Endothelial cell of coronary artery (primary cell): ENCODE measurements at places on chromosomes 1 and 21. TPM values are rescaled to one million over a fixed set of nuclear protein-coding genes. Genes with fewer than 3 reads are reported as not detected.

Gene CD1E
- total RNA-seq, result not detected in 2 replicates

Gene PTP4A2
- total RNA-seq, result 262 and 303 TPM in 2 replicates

Gene LCE2C
- total RNA-seq, result not detected in 2 replicates

Gene OR2L8
- total RNA-seq, result not detected in 2 replicates

Gene BGLAP
- total RNA-seq, result 0.19 and 0.27 TPM in 2 replicates

Gene LPAR3
- not detected in 2 replicates for total RNA-seq

Gene AZIN2
- total RNA-seq, result 1.8 and 2.8 TPM in 2 replicates

Gene SERINC2
- 1.8 and 3.6 TPM in 2 replicates for total RNA-seq

Gene OVAAL
- 0.09 TPM in 1 of 2 replicates, not detected in the other for total RNA-seq

Gene GNG12
- 190 and 206 TPM in 2 replicates for total RNA-seq

Gene FNDC5
- total RNA-seq, result 0.19 and 0.27 TPM in 2 replicates

Gene OLIG2
- not detected in 2 replicates for total RNA-seq

Gene TCHH
- total RNA-seq, result under 0.01 TPM in 1 of 2 replicates, not detected in the other

Gene UBAP2L
- 57.1 and 63.2 TPM in 2 replicates for total RNA-seq

Gene CD48
- not detected in 2 replicates for total RNA-seq

Gene HUNK
- total RNA-seq, result not detected in 2 replicates

Gene SPAG17
- not detected in 2 replicates for total RNA-seq

Gene RNF223
- not detected in 2 replicates for total RNA-seq

Gene CEPT1
- total RNA-seq, result 32.8 and 44.1 TPM in 2 replicates

Gene LDLRAD2
- total RNA-seq, result under 0.01 TPM in 1 of 2 replicates, not detected in the other

Gene PTPRC
- total RNA-seq, result 0.28 TPM in 1 of 2 replicates, not detected in the other

Gene SMIM1
- total RNA-seq, result 1.0 and 1.2 TPM in 2 replicates

Gene ZNF670
- 4.5 and 5.6 TPM in 2 replicates for total RNA-seq

Gene CLCA1
- total RNA-seq, result not detected in 2 replicates

Gene RUNX1
- 3.1 and 12.0 TPM in 2 replicates for total RNA-seq

Gene FBXO2
- total RNA-seq, result 0.66 and 0.72 TPM in 2 replicates

Gene CLDN17
- total RNA-seq, result not detected in 2 replicates

Gene LAD1
- not detected in 2 replicates for total RNA-seq

Gene CXADR
- 14.4 and 14.7 TPM in 2 replicates for total RNA-seq

Gene HES3
- not detected in 2 replicates for total RNA-seq

Gene C1QTNF12
- 0.45 and 0.85 TPM in 2 replicates for total RNA-seq

Gene CD53
- not detected in 2 replicates for total RNA-seq

Gene ETV3
- total RNA-seq, result 16.1 and 18.1 TPM in 2 replicates

Gene SLAMF9
- total RNA-seq, result not detected in 2 replicates

Gene TSACC
- not detected in 2 replicates for total RNA-seq

Gene REN
- not detected in 2 replicates for total RNA-seq

Gene S100A7A
- not detected in 2 replicates for total RNA-seq

Gene ZFP69B
- total RNA-seq, result 2.7 and 3.2 TPM in 2 replicates

Gene GBP6
- not detected in 2 replicates for total RNA-seq

Gene C1orf174
- 32.9 and 39.0 TPM in 2 replicates for total RNA-seq

Gene S100A5
- total RNA-seq, result not detected in 2 replicates
